ENCODE measurements at places on chromosomes 2 and 18. TPM values are rescaled to one million over a fixed set of nuclear protein-coding genes. Genes with fewer than 3 reads are reported as not detected.
A peak's percentile ranks its signal among the peaks of the same experiment; 100 is the strongest.

GRCh38 chr2:182980115-182980514, 58.1 kb downstream of the NCKAP1 start:
- no peak for DNase-seq

- DNase-seq = peak; percentile 58
Measured at GRCh38 chr2:173831312-173832229, 133.6 kb downstream of the SP3 start.

DNA sequence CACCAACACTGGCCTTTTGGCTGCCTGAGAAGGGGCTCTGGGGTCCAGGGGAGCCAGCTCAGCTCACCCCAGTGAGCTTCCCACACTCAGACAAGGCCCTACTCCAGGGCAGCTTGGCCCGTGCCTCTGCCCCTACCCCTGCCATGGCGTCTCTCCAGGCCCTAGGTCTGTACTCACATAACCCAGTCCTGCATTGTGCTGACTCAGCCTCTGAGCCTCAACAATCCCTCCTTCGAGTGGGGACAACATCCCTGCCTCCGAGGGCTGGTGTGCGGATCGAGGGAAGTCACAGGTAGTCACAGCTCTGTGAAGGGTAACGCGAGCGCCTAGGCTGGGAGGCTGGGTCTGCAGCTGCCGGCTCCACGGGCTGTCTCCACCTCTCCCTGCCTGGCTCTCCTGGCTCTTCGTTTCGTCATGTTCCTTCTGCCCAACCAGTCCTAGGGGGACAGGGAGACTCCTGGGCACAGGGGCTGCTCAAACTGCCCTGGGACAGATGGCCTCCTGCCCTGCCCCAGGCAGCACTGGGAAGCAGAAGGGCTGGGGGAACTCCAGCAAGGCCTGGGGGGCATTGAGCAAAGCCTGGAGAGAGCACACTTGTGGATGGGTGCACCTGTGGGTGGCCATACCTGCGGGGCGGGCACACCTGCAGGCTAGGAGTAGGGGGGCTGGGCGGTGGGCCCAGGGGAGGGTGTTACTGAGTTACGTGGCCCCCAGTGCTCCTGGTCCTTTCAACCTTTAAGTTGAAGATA, 74.6 kb downstream of the RRM2 start:
- no peak for DNase-seq

The TUBA3E gene
- total RNA-seq = not detected

The GALR1 gene
- 0.39 TPM for total RNA-seq

DNA sequence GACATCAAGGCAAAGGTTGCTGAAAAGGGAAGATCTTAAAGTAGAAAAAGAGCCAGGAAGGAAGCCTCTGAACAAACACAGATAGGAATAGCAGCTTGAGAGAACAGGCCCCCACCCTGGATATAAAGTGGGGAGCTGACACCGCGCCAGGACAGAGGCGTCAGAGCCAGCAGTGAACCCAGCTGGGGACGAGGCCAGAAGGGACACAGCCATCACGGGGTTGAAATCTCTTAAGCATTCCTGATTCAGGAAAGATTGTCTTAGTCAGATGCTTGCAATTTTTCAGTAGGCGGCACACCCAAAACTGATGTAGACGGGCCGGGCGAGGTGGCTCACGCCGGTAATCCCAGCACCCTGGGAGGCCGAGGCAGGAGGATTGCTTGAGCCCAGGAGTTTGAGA, 93.8 kb upstream of the PHLPP1 start:
- peak; percentile 69 for DNase-seq

- DNase-seq = no peak
Measured at GRCh38 chr2:223734346-223734745, 103.0 kb downstream of the AP1S3 start.

DNA sequence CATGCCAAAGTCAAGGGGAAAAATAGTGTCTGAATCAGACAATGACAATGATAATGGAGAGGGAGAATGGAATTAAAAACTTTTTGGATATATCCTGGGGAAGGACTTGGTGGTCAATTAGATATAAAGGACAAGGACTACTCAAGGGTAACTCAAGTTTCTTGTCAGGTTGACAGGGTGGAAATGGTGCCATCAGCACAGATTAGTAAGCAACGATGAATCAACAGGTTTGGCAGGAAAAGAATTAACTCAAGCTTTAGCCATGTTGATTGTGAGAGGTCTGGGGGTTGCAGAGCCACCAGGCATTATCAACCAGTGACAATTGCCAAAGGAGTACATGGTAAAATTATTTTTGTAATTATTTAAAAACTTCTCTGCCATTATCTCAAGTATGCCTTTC, 35.8 kb upstream of the SPATS2L start:
- DNase-seq = no peak

DNA sequence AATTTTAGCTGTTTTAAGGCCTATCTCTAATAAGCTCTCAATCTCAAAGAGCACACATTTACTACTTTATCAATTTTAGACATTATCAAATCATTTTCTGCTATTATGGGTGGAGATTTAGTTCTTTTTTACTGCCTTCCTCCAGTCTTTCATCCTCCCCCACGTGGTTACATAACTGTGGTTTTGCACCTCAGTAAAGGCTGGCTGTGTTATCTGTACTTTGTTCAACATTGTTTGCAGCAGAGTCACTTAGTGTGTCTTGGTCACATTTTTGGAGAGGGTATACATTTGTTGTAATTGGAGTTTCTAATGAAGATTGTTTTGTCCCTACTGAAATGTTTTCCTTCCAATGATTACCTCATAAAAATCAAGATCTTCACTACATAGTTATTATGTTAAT, 549.6 kb upstream of the CELF4 start:
- DNase-seq = no peak

GRCh38 chr18:74869904-74870863, 272.5 kb downstream of the ZNF407 start:
- DNase-seq = no peak

DNA sequence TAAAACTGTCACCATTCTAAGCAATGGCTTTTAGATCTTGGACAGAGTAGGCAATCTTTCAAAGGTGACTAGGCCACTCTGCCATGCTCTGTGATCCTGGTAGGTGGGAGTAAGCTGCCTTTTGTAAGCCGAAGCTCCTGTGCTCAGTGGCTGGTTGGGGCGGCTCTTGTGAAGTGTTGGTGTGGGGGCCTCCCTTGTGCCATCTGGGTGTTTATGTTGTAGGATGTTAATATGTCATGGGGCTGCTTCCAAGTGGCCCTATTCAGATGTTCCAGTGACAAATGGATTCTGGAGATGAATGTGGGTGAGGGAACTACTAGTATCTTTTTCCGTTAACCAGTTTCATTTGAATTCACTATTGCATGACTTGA, 116.8 kb upstream of the SPRED2 start:
- no peak for DNase-seq

The RGPD4 gene
- not detected for total RNA-seq

GRCh38 chr2:241198381-241199279, 10.2 kb downstream of the ANO7 start:
- no peak for DNase-seq

DNA sequence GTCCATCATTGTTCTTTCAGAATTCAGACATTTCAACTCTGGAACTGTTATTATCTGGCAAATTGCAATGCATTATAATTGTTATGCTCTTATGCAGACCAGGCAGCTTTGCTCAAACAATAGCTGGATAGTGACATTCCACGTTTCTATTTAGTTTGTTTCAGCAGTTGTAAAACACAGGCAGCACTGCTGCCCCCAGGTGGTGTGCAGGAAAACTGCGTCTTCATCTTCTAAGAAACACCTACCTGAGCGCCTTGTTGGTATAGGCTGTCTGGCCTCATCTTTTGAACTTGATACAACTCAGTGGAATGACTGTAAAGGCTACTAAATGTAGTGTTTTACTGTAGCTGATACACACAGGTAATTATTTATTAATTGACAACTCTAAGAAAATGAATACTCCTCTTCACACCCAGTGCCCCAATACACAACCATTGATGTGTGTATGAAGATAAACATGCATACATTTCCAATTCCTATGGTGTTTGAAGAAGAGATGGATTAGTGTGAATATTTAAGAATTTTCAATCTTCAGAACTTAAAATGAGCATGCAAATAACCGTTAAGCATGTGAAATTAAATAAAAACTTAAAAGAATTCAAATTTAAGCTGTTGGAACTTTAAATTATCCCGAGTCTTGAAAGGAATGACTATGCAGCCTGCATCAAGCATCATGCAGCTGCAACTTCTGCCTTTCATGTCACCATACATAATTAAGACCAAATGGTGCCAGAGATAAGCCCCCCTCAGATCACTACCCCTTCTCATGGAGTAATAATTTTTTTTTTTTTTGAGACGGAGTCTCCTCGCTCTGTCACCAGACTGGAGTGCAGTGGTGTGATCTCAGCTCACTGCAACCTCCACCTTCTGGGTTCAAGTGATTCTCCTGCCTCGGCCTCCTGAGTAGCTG, 85.6 kb downstream of the CD8B2 start:
- no peak for DNase-seq

GRCh38 chr2:126661702-126662500, 5.9 kb downstream of the GYPC start:
- DNase-seq = peak; percentile 67

The CYRIA gene
- 14.7 TPM for total RNA-seq

- no peak for DNase-seq
Measured at GRCh38 chr2:129277585-129277981, 701.9 kb upstream of the RAB6C start.

DNA sequence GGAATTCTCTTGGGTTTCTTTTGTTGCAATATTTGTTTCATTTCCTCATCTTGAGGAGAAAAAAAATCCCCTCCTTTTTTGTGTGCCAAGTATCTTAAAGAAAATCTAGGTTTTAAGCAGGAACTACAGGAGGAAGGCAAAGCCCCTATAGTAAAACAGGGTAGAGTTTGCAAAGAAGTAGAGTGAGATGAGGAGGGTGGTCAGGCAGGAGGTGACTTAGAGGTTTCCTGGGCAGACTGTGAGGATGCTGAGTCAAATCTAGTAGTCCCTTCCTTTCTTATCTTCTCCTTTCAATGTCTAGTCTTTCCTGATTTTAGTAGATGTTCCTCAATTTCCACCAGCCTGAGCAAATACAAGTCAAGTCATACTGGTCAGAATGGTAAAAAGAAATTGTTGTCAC, 222.5 kb downstream of the PMAIP1 start:
- no peak for DNase-seq

The B3GNT2 gene
- total RNA-seq = 18.4 TPM

DNA sequence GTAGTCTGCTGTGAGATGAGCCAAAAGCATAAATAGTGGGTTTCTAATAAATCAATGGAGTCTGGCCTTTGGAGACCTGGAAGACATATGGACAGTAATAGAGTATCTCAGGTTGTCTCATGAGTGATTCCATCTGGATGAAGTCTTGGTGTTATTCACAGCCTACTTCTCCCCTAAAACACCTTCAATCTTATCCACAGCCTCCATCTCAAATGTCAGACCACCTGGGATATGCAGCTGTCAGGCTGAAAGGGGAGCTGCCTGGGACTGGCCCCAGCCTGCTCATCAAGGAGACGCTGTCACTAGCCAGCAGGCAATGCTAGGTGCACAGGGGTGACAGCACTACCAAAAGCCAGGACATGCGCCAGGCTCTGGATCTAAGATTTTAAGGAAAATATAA, 684.0 kb upstream of the ZEB2 start:
- DNase-seq = no peak

The EGR4 gene
- total RNA-seq = not detected

GRCh38 chr18:79479761-79480161, 84.0 kb downstream of the NFATC1 start:
- no peak for DNase-seq

All from adrenal gland (tissue), 19 donors.